ENCODE measurements at places on chromosomes 6 and 20.

DNA sequence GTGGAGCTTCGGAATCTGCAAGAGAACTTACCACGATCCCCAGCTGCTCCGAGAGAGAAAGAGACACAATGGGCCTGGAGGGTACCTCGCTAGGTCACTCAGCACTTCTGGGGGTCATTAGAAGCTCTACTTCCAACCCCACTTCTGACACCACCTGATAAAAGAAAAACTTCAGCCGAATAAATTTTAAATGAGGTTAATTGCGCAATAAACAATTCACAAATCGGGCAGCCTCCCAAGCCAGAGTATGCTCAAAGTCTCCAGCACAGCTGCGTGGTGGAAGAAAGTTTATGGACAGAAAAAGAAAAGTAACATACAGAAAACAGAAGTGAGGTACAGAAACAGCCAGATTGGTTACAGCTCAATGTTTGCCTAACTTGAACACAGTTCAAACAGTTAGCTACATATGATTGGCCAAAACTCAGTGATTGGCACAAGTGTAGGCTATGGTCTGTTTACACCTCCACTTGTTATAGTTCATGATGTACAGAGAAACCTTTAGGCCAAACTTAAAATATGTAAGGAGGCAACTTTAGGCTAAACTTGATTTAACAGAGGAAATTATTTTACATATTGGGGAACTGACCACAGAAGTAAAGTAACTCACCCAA is 52.6 kb downstream of the COL11A2 start:
- DNase-seq = no peak

- no peak for DNase-seq
These were observed 483.5 kb downstream of the UTRN start for GRCh38 chr6:144768551-144769075.

DNA sequence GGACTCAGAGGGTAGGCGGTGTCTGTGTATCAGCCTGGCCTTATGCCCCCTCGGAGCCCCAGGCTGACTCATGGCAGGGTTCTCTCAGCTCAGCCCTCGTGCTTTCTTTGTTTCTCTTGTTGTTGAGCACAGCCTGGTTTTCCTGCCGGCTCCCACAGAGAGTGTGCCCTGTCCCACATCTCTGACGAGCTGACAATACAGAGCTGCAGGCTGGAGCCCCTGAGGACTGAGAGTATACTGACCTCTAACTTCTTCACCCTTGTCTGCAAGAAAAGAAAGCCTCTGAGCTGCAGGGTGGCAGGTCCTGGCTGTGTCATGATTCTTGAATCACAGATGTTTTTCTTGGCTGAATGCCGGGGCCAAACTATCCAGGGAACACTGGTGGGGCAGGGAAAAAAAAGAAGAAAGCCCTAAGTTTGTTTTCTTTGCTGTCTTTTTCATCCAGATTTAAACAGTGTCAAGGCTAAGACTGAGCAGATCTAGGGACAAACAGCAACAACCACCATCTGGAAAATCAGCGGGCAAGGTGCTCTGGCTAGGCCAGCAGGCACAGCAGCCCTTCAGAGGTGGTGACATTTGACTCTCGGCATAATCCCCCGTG is 63.3 kb upstream of the ZNF133 start:
- no peak for DNase-seq

DNA sequence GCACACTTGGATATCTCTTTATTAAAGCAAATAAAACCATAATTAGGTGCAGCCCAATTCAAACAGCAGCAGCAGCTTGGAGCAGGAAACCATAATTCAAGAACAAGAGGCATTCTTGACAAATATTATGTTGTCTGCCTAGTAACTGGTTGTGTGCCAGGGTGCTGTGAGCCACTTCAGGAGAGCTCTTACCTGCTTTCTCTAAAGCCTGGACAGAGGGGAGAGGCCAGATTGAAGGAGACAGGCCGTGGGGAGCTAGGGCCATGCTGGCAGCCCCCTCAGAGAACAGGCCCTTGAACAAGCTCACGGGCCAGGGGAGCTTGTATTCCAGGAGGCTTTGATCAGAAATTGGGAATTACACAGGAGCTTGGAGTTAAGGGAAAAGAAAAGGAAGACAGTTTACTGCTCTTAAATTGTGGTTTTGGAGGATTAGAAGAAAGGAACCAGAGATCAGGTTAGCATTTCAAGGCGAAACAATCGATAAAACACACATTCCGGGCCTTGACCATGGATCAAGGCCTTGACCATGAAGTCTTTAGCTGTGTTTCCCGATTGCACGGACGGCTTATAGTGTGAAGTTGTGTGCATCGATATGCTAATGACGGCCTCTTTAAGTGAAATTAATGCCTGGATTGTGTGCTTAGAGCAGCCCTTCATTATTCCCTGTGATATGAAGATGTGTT is 69.8 kb upstream of the NKX2-2 start:
- DNase-seq = no peak

DNA sequence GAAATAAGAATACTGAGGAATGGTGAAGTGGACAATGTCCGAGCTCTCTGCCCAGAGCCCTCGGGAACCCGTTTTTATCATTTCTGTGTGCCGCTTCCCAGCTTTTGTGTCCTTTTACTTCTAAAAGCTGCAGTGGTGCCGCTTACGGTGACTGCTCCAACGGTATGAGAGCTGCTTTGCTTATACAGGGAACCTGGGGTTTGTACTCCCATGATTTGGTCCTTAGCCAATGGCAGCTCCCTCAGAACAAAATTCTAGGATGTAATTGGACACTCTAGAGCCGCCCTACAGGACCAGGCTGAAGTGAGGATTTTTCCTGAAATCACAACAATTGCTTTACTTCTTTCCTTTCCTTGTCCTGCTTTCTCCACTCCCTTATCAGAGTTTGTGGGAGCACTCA is 24.2 kb upstream of the PCSK2 start:
- peak; percentile 1 for DNase-seq

DNA sequence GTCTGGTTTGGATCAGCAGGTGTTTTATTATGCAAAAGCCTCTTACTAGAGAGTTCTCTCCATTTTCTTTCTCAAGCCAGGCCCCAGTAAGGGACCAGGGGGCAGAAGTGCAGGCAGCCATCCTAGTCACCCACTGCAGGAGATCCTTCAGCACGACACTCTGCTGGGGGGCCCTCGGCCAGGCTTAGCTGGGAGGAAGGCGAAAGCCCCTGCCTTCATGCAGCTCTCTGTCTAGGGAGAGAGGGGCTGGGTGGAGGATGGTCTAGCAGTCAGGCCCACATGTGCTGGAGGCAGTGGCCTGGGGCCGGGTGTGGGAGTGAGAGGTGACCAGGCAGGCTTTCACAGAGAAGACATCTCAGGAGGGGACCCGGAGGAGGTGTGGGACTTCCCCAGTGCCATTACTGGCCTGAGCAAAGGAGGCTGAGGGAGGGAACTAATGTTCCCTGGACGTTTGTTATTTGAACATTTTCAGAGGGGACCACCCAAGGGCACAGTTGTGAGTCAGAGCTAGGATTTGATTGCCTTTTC is 33.5 kb upstream of the VSTM2L start:
- no peak for DNase-seq

DNA sequence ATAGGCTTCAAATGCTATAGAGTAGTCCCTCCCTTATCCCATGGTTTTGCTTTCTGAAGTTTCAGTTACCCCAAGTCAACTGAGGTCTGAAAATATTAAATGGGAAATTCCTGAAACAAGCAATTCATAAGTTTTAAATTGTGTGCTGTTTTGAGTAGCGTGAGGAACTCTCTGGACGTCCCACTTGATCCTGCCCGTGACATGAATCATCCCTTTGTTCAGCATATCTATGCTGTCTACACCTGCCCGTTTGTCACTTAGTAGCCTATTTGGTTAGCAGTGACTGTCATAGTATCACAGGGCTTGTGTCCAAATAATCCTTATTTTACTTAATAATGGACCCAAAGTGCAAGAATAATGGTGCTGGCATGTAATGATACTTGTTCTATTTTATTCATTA is 5.0 kb downstream of the PCMT1 start:
- DNase-seq = no peak

- no peak for DNase-seq
These were observed 27.4 kb downstream of the GJA10 start for GRCh38 chr6:89921691-89922090.

GRCh38 chr20:35305682-35306556 is 13.7 kb upstream of the FAM83C start:
- DNase-seq = no peak

GRCh38 chr6:48951917-48952316 is 511.1 kb downstream of the MMUT start:
- no peak for DNase-seq

DNA sequence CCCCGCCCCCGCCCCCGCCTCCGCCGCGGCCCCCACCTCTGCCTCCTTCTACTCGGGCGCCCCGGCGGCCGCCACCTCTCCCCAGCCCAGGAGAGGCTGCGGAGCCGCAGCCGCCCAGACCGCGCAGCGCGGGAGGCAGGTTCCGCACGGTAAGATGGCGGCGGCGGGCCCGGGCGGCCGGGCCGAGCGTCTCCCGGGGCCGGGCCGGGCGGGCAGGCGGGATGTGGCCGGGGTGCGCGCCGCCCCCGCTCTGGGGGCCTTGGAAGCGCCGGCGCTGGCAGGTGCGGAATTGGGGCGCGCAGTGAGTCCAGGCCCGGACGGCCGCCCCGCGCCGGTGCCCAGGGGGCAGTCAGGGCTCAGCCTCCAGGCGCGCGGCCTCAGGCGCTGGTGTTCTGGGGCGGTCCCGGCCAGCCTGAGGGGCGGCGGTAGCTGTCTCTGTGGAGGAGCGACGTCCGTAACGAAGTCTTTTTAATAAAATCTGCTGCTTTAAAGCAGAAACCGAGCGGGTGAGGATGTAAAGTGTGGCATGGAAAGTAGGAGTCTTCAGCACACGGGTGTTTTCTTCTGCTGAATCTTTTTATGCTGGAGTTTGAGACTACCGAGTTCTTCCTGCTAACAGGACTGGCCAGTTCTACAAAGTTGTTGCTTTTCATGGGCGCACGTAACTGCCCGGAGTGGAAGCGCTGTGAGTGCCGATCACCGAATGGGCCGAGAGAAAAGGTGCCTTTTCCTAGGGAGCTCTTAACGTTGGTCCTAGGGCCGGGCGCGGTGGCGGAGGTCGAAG is at the start of gene GID8:
TSS of gene GID8 (plus strand) at position 43 of the 784 bp plus-strand sequence. CDS start 3,356 bp downstream, outside the sequence.
- no peak for DNase-seq

DNA sequence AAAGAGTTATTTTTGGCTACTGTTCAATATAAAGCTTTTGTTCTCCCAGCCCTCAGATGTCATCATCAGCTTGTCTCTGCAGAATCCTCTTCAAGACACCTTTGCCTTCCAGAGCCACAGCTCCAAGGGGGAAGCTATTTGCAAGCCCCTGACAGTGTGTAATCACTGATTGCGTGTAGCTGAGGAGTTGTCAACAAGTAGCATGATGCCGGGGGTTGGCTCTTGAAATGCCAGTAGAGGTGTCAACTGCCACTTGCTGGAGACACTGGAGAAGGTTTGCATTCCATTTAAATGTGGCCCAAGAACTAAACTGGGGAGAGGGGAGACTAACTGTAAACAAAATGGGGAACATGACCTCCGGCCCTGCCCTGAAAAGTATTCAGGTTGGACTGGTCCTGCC is 44.3 kb upstream of the PDYN start:
- DNase-seq = no peak

DNA sequence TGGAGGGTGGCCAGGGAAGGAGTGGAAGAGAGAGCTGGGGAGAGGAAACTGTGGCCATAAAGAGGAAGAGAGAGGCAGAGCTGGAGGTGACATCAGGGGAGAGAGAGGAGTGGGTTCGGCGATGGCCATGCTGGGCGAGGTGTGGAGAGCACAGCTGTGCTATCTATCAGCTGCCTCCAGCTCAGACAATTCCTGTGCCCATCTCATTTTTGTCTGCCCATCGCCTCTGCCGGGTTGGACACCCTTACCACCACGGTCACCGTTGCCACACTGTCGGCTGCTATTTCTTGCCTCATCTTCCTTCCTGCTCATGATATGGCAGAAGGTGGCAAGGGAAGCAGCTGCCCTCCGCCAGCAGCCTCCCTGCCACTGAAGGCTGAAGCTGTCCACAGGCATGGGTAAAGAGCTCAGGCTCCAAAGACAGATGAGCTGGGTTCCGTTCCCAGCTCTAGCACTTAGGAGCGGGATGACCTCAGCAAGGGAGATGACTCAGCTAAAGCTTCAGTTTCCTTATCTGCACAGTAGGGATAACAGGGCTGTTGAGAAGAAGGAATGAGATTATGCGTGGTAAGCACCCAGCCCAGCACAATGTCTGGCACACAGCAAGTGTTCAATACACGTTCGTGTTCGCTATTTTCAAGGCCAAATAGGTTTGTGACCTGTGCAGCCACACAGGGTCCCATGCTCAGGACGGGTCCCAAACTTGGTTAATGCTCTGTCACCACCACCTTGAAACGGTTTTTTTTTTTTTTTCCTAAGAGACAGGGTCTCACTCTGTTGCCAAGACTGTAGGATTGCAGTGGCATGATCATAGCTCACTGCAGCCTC is 21.9 kb upstream of the TAF8 start:
- DNase-seq = no peak

DNA sequence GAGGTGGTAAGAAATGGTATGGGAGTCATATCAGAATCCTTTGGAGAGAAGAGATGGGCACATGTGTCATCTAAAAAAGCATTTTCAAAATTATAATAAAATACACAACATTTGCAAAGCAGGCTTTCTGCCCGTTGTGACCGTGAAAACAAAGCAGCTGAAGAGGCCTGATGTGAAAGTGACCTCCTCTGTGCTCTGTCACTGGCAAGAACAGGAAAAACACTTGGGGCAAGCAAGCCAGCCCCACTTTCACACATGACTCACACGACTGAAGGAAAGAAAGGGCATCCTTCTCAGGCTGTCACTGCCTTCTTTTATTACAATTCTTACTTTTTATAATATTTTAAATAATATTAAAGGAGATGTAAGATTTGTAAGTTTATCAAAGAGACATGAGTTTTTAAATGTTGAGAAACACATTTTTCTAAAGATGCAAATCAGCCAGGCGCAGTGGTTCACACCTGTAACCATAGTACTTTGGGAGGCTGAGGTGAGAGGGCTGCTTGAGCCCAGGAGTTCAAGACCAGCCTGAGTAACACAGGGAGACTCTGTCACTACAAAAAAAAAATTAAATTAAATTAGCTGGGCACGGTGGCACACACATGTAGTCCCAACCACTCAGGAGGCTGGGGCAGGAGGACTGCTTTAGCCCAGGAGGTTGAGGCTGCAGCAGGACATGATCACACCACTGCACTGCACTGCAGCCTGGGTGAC is 143.7 kb downstream of the BTBD9 start:
- DNase-seq = no peak

- DNase-seq = no peak
These were observed 60.7 kb downstream of the TNFAIP3 start for GRCh38 chr6:137927777-137928218.

- peak; percentile 70 for DNase-seq
These were observed 112.8 kb downstream of the LAMP5 start for GRCh38 chr20:9627219-9627618.

- DNase-seq = no peak
These were observed 361.1 kb downstream of the FOXA2 start for GRCh38 chr20:22223236-22223635.

- peak; percentile 37 for DNase-seq
These were observed 11.2 kb downstream of the ZBTB2 start for GRCh38 chr6:151379933-151380847.

DNA sequence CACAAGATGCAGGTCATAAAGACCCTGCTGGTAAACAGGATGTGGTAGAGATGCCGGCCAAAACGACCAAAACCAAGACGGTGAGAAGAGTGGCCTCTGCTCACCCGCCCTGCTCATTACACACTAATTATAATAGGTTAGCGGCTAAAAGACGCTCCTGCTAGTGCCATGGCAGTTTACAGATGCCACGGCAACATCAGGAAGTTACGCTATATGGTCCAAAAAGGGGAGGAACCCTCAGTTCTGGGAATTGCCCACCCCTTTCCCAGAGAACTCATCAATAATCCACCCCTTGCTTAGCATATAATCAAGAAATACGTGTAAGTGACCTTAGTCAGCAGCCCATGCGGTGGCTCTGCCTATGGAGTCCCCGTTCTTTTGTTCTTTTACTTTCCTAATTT is 17.6 kb downstream of the BHLHE23 start:
- no peak for DNase-seq

Measured in cerebellar cortex (tissue), 1 donor.